Caco-2 (cell line): ENCODE measurements at places on chromosomes 7 and 10.

- DNase-seq, result no peak
Measured at GRCh38 chr7:66883716-66884115, 37.3 kb upstream of the TMEM248 start.

GRCh38 chr7:45689011-45689796 is 115.0 kb downstream of the ADCY1 start:
- DNase-seq, result peak; percentile 35

GRCh38 chr7:156735851-156736250 is 95.3 kb downstream of the RNF32 start:
- DNase-seq, result no peak

- no peak for DNase-seq
Measured at GRCh38 chr7:28174901-28175661, 5.5 kb downstream of the JAZF1 start.

- DNase-seq, result no peak
Measured at GRCh38 chr10:14758994-14759664, 15.6 kb downstream of the FAM107B start.

DNA sequence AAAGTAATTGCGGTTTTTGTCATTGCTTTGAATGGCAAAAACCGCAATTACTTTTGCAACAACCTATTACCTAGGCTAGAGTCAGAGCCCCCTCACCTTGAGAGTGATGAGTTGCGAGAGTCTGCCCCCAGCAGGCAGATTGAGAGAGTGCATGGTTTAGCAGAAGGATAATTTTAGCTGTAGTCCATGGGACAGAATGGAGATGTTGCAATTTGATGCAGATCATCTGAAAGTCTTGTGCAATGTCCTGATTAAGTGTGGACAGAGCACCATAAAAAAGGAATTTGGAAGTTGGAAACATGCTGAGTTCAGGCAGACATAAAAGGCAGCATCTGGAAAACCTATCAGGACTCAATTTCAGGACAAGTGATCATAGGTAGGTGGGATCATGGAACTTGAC is 48.7 kb downstream of the GPR141 start:
- DNase-seq, result peak; percentile 49

GRCh38 chr7:19442016-19442785 is 266.6 kb downstream of the POLR1F start:
- peak; percentile 24 for DNase-seq

DNA sequence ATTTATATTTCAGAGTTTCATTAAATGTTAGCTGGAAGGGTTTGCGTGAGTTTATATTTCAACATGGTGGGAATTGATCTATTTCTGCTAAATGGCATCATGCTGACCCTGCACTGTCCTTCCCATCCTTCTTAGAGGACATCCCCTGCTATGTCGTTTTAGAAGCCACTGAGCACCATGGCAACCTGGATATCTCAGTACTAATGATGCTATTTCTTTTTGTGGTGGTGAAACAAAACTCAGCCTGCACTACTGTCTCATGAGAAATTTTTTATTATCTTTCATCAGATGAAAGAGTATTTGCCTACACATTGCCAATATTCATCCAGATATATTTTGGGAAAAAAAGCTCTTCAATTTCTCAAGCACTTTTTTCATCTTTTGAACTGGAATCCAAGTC is 12.1 kb downstream of the EPDR1 start:
- DNase-seq, result no peak

GRCh38 chr10:84659027-84659426 is 330.6 kb downstream of the CCSER2 start:
- no peak for DNase-seq

DNA sequence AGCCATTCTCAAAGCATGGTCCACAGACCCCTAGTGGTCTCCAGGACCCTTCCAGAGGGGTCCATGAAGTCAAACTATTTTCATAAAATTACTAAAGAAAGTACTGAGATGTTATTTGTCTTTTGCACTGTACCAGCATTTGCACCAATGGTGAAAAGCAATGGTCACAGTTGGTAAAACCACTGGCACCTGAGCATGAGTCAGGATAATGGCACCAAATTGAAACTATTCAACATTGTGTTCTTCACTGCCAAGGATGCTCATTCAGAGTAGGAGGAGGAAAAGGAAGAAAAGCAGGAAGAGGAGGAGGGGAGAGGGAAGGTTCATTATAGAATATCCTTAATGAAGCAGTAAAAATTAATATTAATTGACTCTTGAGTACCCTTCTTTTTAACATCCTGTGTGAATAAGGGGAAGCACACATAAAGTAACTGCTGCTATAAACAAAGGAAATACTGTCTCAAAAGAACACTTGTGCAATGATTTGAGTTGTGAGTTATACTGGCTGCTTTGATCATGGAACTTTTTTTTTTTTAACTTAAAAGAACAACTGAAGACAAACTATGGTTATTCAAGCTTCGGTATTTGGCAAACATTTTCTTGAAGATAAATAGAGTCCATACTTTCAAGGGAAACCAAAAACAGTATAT is 60.2 kb downstream of the MPP7 start:
- no peak for DNase-seq

GRCh38 chr10:67934336-67934735 is 49.9 kb downstream of the SIRT1 start:
- DNase-seq, result no peak

DNA sequence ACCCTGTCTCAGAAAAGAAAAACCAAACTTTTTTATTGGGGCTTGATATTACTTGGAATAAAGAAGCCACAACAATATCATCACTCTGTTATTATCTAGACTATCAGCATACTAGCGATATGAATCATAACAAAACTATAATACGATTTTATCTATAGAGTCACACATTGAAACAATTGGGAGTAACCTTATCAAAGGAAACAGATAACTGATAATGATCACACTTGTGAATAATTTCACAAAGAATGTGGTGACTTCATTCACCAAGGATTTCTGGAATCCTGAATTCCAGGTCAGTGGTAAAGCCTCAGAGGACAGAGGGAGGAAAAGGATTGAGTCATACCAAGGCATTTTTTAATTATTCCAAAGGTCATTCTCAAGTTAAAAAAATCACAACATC is 32.1 kb upstream of the NMT2 start:
- peak; percentile 77 for DNase-seq

- DNase-seq, result no peak
Measured at GRCh38 chr10:61316676-61317265, 136.4 kb downstream of the TMEM26 start.

GRCh38 chr7:148104924-148105323 is 485.6 kb upstream of the C7orf33 start:
- no peak for DNase-seq

DNA sequence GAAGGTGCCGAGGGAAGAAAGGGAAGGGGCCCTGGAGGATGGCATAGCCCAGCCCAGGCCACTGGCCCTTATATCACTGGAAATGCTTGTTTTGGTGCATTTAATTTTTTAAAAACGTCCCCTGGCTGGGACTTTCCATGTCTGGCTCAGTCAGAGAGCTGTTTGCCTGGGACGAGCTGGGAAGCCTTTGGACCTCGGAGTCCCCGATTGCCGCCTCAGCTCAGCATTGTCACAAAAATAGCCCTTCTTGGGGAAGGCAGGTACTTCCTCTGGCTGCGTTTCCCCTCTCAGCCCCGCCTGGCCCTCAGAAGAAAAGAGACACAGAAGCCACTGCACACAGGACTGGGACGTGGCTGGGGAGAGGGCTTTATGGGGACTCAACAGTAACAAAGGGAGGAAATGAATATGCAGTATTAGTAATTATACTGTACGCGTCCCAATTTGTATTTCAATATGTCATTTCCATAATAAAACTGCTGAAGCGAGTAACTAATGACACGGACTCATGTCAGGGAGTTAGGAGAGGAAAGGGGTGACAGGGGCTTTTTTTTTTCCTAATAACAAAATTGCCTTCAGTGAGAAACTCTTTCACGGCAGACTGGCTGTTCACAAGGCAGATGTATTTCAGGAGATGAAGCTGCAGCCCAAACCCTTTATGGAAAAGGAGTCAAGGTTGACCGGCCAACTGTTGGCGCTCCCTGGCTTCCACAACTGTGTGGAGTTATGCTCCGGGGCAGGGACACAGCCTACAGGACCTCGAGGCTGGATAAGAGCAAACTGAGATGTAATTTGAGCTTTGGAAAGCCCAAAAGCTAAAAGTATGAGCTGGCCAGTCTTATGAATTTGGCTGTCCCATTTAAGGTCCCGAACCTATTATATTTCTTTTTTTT is 31.0 kb upstream of the MXI1 start:
- no peak for DNase-seq

DNA sequence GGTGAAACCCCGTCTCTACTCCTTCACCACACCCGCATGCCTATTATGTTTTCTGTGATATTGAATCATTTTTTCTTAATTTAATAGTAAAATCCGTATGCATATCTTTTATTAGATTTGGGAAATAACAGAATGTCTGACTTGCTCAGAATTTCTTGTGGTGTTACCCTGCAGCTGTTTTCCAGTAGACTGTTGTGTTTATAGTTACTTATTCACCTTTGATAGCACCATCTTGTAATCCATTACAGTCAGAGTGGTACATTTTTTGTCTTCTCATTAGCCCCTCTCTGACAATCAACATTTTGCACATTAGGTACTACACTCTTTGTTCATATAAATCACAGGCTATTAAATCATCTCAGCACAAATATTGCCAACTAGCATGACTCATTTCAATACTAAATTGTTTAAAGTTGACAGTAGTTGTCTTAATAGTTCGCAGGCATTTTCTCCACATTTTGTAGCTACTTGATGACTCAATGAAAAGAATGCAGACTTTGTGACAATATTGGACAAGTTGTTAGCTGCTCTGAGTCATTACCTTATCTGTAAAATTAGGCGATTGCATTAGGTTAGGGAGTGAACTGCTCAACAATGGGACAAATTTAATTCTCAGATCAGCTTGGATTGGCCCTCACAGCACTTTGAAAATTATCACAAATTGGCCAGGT is 17.8 kb upstream of the SLC16A12 start:
- DNase-seq, result no peak

DNA sequence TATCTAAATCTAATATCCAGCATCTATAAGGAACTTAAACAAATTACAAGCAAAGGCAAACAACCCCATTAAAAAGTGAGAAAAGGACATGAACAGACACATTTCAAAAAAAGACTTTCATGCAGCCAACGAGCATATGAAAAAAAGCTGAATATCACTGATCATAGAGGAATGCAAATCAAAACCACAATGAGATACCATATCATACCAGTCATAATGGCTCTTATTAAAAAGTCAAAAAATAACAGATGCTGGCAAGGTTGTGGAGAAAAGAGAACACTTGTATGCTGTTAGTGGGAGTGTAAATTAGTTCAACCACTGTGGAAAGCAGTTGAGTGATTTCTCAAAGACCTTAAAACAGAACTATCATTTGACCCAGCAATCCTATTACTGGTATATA is 334.4 kb upstream of the CACNA2D1 start:
- no peak for DNase-seq
